ENCODE measurements at places on chromosomes 4 and X.

- DNase-seq: no peak
These were observed 283.2 kb downstream of the ARHGAP10 start for GRCh38 chr4:148015058-148015457.

- no peak for DNase-seq
These were observed 5.7 kb upstream of the CASP6 start for GRCh38 chr4:109708990-109709389.

GRCh38 chr4:86249074-86249473, 110.8 kb downstream of the MAPK10 start:
- no peak for DNase-seq

DNA sequence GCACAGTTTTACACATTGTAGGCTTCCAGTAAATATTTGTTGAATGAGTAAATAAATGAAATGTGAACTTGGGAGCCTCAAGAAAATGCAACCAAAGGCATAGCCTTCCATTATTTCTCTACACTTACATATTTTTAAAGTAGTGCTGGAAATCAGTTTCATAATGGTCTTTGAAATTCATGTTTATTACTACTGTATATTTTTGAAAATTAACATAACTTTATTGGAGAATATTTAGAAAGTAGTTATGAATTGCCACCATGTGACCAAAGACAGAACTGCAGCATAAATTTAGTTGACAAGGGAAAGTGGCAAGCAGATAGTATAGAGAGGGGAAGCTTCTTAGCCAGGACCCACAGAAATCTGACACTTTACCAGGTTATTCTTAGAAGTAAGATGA, 6.4 kb downstream of the TCEAL8 start:
- peak; percentile 38 for DNase-seq

DNA sequence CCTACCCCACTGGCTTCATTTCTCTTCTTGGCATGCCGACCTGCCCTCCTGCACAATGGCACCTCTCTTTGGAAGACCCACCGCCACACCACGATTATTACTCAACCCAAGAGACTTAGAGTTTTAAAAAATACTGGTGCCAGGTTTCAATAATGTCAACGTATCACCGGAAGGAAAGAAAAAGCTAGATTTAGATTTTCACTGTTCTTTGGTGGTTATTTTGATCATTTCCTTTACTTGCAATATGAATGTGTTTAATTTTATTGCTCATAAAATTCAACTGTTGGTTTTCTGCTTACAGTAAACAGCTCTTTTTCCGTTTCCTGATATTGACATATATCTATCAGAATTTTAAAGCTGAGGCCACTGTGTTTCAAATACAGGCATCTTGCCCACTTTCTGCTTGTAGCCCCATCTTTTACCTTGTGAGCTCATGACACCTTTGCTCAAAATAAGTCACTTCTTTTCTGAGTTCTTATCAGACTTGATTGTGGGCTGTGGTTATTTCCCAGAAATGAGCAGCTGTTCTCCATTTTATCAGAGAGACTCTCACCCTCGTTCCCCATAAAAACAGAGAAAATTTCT, 439.1 kb downstream of the INPP4B start:
- peak; percentile 79 for DNase-seq

All from CD4-positive, alpha-beta T cell treated with Interleukin-10 for 1 hour (primary cell).